ENCODE measurements at places on chromosomes 16 and 17.

- no peak for DNase-seq
Observed at GRCh38 chr17:82548681-82549303, 29.3 kb downstream of the FOXK2 start.

- DNase-seq: peak; percentile 40
Observed at GRCh38 chr16:86732621-86733295, 154.4 kb downstream of the FOXL1 start.

DNA sequence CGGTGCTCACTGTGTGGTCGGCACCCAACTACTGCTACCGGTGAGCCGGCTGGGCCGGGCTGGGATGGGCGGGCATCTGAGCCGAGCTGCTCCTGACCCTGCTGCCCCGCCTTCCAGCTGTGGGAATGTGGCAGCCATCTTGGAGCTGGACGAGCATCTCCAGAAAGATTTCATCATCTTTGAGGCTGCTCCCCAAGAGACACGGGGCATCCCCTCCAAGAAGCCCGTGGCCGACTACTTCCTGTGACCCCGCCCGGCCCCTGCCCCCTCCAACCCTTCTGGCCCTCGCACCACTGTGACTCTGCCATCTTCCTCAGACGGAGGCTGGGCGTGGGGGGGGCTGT is 6.9 kb downstream of the TBX6 start:
- DNase-seq: peak; percentile 67

GRCh38 chr17:50199803-50200456 is 1.5 kb downstream of the COL1A1 start:
- peak; percentile 99 for DNase-seq

- no peak for DNase-seq
Observed at GRCh38 chr17:65121916-65122806, 15.0 kb upstream of the RGS9 start.

DNA sequence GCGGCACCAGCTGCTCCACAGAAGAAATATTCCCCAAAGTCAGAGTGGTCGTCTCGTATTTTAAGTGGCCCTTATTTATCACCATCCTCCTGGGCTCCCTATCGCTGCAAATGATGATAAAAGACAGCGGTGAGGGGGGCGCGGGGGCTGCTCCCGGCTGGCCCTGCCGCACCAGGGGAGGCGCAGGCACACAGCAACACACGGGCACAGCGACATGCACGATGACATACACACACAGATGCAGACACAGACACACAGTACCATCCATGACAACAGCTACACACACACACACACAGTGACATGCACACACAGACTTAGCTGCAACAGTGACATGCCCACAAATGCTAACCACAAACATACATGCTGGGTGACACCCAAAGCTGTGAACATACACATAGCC is 52.5 kb downstream of the MRM1 start:
- DNase-seq: no peak

DNA sequence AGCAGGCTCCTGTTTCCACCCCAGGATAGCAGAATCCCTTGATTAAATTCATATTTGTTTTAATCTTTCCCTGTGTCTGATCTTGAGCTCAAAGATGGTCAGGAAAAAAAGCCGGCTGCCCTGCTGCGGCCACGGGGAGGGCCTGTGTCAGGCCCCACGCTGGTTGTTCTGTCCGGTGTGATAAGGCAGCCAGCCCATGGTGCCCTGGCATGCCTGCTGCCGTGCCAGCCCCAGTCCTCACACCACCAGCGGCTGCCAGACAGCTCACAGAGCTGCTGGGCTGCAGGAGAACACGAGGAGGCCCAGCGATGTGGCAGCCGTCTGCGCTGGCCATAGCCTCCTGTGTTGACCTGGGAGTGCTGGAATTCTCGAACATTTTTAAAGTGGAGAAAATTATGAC is 34.7 kb upstream of the BRD7 start:
- DNase-seq: no peak

DNA sequence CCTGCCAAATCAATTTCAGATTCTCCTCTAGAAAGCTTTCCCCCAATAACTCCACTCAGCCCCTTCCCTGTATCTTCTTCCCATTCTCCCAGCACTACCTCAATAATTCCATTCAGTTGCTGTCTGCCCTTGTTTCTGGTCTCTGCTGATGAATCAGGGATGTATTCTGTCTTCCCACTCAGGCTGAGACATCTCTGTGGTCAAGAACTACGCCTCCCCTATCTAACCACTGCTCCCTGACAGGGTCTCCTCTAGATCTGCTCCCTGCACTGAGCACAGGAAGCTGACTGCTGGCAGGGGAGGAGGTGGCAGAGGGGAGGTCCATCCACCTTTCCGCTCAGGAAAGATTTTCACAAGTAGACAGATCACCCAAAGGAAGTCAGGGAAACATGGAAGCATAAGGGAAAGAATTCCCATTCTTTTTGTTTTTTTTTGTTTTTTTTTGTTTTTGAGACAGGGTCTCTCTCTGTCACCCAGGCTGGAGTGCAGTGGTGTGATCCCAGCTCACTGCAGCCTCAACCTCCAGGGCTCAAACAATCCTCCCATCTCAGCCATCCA is 16.9 kb upstream of the SP2 start:
- no peak for DNase-seq

- DNase-seq: no peak
Observed at GRCh38 chr17:48125829-48126531, 18.4 kb downstream of the SNX11 start.

- no peak for DNase-seq
Observed at GRCh38 chr16:16960785-16961184, 510.0 kb downstream of the XYLT1 start.

All from fibroblast of the aortic adventitia (primary cell).